ENCODE measurements at places on chromosomes 5 and 9.

GRCh38 chr9:13459071-13459470 lies 179.6 kb upstream of the MPDZ start:
- no peak for DNase-seq

GRCh38 chr5:45826055-45826454 lies 129.9 kb upstream of the HCN1 start:
- DNase-seq, result no peak

DNA sequence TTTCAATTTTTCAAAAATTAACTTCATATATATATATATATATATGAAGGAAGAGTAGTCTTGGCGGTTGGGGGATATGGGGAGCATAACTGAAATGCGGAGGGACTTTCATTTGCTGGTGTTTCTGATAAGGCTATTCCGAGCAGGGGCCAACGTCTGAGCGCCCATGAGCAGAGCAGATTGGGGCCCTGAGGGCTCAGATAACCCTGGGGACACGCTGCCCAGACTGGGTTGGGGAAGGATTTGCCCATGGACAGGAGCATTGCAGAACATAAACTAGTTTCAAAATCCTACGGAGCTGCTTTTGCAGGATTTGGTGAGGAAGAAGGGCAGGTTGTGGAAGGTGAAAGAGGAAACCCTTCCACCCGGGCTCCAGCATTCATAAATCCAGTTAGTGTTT lies 240.2 kb downstream of the IRX1 start:
- DNase-seq, result no peak

GRCh38 chr5:175805256-175806011 lies 65.9 kb upstream of the CPLX2 start:
- no peak for DNase-seq

GRCh38 chr9:22052376-22052945 lies 43.4 kb upstream of the CDKN2B start:
- DNase-seq, result peak; percentile 98

GRCh38 chr5:102599289-102599688 lies 100.5 kb upstream of the SLCO6A1 start:
- DNase-seq, result no peak

- DNase-seq, result no peak
These were observed 135.5 kb upstream of the KLF9 start for GRCh38 chr9:70549926-70550325.

- DNase-seq, result no peak
These were observed 171.4 kb downstream of the RAB3C start for GRCh38 chr5:58754250-58754649.

DNA sequence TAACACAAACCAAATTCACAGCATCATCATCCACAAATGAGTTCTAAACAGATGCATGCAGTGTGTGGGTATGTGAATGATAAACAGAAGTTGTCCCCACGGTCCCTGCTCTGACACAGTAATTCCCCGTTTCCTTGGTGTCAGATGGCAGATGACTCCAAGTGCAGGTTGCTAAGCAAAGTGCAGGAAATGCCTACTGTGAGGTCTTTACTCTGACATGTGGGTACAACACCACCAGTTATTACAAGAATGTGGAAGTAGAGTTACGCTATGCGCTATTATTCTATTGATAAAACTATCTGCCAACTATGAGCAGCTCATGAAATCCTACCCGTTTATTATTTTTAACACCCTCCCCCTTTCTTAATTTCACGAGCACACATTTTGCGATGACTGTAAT lies 448.9 kb downstream of the BNC2 start:
- peak; percentile 49 for DNase-seq

- DNase-seq, result no peak
These were observed 80.8 kb downstream of the MAPKAP1 start for GRCh38 chr9:125626187-125626586.

DNA sequence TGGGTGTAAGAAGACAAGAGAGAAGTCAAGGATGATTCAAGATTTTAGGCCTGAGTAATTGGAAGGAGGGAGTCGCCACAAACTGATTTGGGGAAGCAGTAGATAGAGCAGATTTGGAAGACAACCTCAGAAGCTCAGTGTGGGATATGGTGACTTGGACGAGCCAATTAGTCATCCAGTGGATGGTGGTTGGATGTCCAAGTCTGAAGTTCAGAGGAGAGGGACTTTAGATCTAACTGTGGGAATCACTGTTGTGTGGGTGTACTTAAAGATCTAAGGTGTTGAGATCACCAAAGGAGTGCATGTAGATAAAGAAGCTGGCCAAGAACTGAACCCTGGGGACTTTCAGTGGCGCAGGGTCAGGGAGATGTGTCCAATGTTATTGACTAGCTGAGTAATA lies 2.2 kb downstream of the IDNK start:
- no peak for DNase-seq

GRCh38 chr5:31052937-31053658 lies 140.4 kb upstream of the CDH6 start:
- no peak for DNase-seq
